Left cardiac atrium (tissue), 4 donors: ENCODE measurements at places on chromosomes 7 and 10. TPM values are rescaled to one million over a fixed set of nuclear protein-coding genes. Genes with fewer than 3 reads are reported as not detected.
A peak's percentile ranks its signal among the peaks of the same experiment; 100 is the strongest.

DNA sequence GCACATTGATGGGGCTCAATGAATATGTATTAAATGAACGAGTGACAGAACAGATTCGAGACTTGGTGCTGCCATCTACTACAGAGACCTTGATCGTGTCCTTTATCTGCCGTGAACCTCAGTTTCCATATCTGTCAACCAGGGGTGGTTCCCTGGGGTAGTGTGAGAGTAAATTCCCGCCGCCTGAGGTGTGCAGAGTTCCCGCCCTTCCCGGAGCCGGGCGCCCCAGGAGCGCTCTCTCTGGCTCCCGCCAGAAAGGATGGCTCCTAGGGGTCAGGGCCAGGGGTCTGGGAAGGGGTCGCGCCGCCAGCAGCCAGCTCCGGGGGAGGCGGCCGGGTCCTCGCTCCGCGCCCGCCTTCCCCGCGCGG is 333 bp upstream of the PLCE1 start:
- DNase-seq = no peak

DNA sequence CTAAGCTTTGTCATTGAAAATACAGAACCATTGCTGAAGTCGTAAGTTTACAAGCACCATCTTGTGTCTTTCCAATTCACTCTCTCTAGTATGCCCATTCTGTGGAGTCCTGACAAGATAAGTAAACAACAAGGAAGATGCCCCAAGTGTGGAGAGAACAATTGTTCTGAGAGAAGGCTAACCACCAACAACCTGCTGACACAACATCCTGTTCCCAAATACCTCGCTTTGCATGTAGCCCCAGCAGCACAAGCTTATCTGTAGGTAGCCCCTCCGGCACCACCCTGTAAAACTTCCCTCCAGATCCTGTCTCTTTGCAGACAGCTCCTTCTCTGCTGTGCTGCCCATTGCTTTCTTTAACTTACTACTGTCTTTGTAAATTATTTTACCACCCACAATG is 233.3 kb upstream of the AOAH start:
- DNase-seq = no peak

GRCh38 chr10:22724773-22725172 is 10.4 kb upstream of the PIP4K2A start:
- no peak for DNase-seq

Gene RBP3
- not detected for total RNA-seq

GRCh38 chr7:35251606-35252310 is 2.1 kb downstream of the TBX20 start:
- DNase-seq = peak; percentile 35

Gene TRIM50
- total RNA-seq = not detected

DNA sequence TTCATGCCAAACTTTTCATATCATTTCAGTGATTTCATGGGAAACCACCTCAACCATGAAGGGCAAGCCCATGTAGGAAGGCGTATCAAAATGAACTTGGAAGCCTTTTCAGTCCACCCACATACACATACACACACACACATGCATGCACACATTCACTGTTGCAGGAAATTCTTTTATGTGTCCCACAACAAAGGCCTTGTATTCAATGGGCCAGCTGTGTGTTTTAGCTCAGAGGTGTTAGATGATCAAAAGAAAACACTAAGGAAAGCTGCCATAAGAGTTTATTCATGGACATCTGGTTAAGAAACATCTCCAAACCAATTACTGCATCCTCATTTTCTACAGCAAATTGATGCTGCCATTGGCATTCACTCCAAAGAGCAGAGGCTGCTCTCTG is 74.4 kb upstream of the STK17A start:
- no peak for DNase-seq

Gene SLC29A3
- total RNA-seq = 3.6 TPM

- peak; percentile 25 for DNase-seq
These were observed 13.9 kb downstream of the OSBPL3 start for GRCh38 chr7:24965831-24966708.

Gene INSIG1
- total RNA-seq = 37.3 TPM

DNA sequence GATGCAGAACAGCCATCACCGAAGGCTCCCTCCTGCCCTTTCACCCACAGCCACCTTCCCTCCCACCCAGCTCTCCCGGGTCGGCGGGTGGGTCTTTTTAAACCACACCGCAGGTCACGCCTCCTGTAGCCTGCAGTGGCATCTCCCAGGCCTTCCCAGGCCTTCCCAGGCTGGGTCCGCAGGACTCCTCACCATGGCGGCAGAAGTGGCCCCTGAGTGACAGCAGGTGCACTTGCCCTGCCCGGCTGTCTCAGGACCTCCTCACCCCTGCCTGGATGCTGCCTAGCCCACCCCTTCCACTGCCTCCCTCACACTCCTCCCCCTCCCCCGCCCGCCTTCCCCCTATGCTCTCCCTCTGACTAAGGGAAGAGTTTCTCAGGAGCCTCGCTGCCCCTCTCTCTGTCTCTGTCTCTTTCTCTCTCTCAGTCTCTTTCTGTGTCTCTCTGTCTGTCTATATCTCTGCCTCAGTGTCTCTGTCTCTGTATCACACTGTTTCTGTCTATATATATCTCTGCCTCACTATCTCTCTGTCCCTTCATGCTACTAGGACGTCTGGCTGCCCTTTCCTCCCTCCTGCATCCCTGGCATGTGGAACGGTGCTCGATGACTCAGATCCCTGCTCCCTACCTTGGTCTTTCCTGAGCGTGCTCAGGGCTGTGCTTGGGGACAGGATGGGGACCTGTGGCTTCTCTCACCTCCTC is 57.5 kb downstream of the GLRX3 start:
- DNase-seq = no peak
